Common myeloid progenitor, CD34-positive (primary cell): ENCODE measurements at places on chromosomes 6 and 20.

- no peak for DNase-seq
Measured at GRCh38 chr20:3658019-3658715, 5.0 kb downstream of the GFRA4 start.

GRCh38 chr20:9051508-9051907, 17.4 kb upstream of the PLCB4 start:
- no peak for DNase-seq

DNA sequence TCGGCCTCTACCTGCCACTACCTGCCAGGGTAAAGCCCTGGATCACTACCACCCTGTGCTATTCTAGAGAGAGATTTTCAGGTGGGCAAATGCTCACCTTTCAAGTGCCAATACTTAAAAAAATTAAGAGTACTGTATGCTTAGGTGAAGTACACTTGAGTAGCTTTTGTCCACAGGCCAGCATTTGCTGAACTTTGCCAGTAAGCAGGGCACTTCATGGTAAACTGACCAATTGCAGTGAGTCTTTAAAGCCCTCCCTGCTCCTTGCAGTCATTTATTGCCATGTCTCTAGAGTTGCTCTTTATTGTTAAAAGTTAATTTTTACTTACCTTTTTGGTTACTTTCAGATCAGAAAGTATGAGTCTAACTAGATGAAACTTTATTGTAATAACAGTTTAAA, 58.5 kb downstream of the PLAGL1 start:
- no peak for DNase-seq

GRCh38 chr6:90175627-90176538, 120.8 kb downstream of the BACH2 start:
- peak; percentile 70 for DNase-seq

GRCh38 chr20:8292793-8293192, 160.7 kb downstream of the PLCB1 start:
- peak; percentile 15 for DNase-seq

DNA sequence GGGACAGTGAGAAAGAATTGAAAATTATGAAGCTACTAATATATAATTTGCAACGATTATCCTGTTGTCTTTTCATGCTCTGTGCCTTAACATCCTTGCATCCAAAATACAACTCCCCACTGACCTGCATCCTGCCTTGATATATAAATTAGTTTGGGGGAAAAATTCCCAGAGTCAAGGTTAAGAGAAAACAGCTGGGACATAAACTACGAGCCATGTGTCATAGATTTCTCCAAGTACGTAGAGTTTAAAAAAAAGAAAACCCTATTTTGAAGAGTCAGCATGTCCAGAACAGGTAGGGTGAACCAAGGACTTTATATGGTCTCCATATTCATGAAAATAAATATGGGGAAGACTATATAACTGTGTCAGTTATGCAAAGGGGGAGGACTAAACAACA, 123.8 kb upstream of the MARCKS start:
- no peak for DNase-seq

DNA sequence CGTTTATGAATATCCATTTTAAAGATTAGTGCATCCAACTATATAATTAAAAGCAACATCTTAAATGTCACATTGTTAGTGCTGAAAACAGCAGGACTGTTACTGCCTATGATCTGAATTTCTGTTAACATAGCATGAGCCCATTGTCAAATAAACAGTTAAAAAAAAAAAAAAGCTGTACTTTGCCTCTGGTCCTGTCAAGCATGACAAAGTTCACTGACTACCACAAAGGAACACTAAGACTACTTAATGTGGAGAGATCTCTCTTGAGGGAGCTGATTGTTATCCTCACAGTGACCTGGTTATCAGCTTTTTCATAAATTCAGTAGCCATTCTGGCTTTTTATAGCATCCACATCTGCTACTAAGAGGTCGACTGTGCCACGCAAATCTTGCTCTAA, 228.1 kb downstream of the TMEM200A start:
- DNase-seq, result no peak

- DNase-seq, result peak; percentile 49
Measured at GRCh38 chr6:132133736-132134445, 182.7 kb upstream of the CCN2 start.

GRCh38 chr6:22024973-22025467, 271.8 kb downstream of the PRL start:
- peak; percentile 66 for DNase-seq

GRCh38 chr20:52087471-52087870, 104.1 kb downstream of the ZFP64 start:
- no peak for DNase-seq

- peak; percentile 22 for DNase-seq
Measured at GRCh38 chr6:113219783-113220182, 637.4 kb upstream of the MARCKS start.

GRCh38 chr20:10747019-10747418, 73.2 kb upstream of the JAG1 start:
- no peak for DNase-seq

- no peak for DNase-seq
Measured at GRCh38 chr6:69994251-69994650, 127.9 kb downstream of the COL19A1 start.

DNA sequence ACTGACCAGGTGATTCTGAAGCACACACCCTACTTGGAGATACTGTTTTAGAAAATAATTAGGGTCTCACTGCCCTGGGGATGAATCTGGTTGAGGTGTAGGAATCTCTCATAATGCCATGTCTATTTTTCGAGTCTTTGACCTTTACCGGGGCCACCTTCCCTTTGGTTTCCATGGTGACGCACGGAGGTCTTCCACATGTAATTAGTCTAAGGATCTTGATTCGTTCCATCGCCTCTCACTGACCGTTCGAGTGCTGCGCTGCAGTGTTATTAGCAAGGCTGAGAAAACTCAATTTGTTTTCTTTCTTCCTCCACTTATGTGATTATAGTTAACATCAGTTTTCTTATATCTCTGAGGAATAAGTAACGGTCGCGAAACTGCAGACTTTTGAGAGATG, 144.3 kb upstream of the SPACA1 start:
- DNase-seq, result no peak

GRCh38 chr20:63312273-63312672, 19.3 kb downstream of the COL20A1 start:
- no peak for DNase-seq

GRCh38 chr6:33911488-33911887, 107.7 kb upstream of the MLN start:
- DNase-seq, result no peak

GRCh38 chr20:45510242-45510862, 5.1 kb downstream of the SPINT3 start:
- no peak for DNase-seq
